ENCODE measurements at places on chromosomes 12 and 14.
A peak's percentile ranks its signal among the peaks of the same experiment; 100 is the strongest.

DNA sequence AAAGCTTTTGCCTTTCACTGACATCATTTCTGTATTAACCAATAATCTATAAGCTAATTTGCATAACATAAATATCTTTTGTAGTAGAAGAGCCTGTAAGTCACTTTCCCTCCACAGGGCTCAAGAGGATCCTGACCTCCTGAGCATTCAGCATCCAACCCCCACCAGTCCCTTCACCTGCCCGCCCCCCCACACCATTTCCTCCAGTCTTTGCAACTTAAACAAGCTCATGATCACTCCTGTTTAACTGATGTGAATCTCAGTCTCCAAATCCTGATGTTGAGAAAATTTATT is 12.0 kb upstream of the CRY1 start:
- DNase-seq, result no peak

GRCh38 chr14:104592785-104593184 is 11.8 kb downstream of the TMEM179 start:
- no peak for DNase-seq

GRCh38 chr14:25042362-25043299 is 7.3 kb downstream of the STXBP6 start:
- DNase-seq, result peak; percentile 68

- DNase-seq, result peak; percentile 35
Measured at GRCh38 chr14:21095430-21096205, 2.8 kb downstream of the ZNF219 start.

GRCh38 chr14:67738740-67739504 is 37.2 kb downstream of the RDH12 start:
- DNase-seq, result no peak

- peak; percentile 87 for DNase-seq
Measured at GRCh38 chr12:57740656-57741412, 2.3 kb upstream of the AGAP2 start.

DNA sequence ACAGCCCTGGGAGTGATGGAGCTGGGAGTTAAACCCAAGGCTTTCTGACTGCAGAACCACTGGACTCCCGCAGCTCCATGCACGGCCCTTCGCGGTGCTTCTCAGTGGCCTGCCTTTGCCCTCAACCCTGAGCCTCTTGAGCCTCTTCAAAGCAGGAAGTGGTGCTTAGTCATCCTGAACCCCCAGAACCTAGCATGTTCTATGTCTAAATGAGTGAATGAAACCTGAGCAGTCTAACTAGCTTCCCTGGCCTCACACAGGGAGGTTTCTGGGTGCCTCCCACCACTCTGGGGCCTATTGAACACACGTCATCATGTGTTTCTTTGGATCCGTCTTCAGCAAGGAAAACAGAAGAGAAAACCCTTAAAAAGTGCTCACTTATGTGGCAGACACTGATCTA is 117.9 kb upstream of the SFSWAP start:
- DNase-seq, result peak; percentile 22

- DNase-seq, result no peak
Measured at GRCh38 chr12:19544353-19544752, 105.1 kb downstream of the AEBP2 start.

GRCh38 chr14:92698393-92698792 is 50.0 kb downstream of the LGMN start:
- DNase-seq, result no peak

GRCh38 chr12:76664731-76665130 is 99.2 kb upstream of the ZDHHC17 start:
- DNase-seq, result no peak

- no peak for DNase-seq
Measured at GRCh38 chr14:58709949-58710348, 72.2 kb downstream of the DACT1 start.

DNA sequence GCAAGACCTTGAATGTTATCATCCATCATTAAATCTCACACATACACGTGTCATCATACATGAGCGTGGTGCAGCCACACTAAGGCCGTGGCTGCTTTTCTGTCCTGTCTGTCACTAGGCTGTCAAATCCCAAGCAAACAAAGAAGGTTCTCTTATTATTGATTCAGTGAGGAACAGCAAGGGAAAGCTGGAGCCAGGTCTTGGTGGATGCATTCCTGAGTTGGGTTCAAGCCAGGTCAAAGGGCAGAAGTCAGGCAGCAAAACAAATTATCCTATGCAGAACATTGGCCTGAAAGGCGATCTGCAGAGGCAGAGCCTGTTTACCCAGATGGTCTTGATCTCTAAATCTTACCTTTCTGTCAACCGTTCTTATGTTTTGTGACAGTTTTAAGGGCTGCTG is 252.3 kb downstream of the NEDD1 start:
- DNase-seq, result no peak

GRCh38 chr12:118427819-118428218 is 51.5 kb downstream of the SUDS3 start:
- DNase-seq, result no peak

DNA sequence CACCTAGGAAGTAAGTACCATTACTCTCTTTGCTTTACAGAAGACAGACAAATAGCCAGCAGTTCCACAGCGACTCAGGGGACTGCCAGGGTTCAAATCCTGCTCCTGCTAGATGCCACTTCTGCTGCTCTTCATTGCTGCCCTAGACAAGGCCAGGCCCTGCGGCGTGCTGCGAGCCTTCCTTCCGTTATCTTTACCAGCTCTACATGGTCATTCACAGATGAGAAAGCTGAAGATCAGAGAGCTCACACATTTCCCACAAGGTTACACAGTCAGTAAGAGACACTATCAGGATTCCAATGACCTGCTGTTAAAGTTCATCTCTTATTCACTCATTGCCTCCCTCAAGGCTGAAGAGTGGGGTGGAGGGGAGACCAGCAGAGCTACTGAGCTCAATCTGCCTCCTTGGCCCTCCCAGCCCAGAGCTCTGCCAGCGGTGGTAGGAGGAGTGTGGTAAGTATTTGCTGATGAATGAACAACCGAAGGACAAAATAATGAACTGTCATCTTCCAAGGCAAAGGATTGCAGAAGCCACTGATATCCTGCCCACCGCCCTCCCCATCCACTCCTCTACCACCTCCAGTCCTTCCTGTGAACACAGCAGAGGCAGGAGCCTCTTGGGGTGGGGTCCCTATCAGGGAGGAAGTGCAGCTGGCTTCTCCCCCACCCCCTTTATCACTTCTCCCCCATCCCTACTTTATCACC is 14.6 kb upstream of the HDAC7 start:
- peak; percentile 90 for DNase-seq

DNA sequence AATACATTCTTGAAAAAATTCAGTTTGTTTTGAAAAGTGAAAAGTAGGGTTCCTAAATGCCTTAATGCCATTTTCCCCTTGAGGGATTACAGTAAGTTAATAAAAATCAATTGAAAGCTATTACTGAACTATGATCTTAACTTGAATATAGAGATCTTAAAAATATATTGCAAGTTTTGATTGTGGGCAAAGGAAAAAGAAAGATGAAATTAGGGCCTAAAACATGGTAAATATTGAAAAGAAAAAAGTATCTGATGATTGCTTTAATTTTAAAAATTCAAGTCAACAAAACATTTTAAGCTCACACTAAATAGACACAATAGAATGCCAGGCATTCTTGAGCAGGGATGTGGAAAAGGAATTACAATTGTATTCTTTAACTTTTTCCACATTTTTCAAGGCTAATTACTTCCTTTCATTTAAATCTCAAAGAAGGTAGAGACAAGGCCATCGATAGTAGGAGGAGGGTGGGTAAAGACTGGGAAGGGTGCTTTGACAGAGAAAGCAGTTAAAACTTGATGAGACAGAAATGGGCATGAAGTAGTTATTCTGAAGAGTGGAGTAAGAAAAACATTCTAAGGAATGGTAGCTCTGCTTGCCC is 294.4 kb downstream of the NELL2 start:
- DNase-seq, result no peak
